ENCODE measurements at places on chromosomes 1 and 21.

GRCh38 chr1:233647073-233647472, 33.2 kb downstream of the KCNK1 start:
- no peak for DNase-seq

- DNase-seq, result no peak
Observed at GRCh38 chr1:197065559-197065958, 1.5 kb downstream of the F13B start.

DNA sequence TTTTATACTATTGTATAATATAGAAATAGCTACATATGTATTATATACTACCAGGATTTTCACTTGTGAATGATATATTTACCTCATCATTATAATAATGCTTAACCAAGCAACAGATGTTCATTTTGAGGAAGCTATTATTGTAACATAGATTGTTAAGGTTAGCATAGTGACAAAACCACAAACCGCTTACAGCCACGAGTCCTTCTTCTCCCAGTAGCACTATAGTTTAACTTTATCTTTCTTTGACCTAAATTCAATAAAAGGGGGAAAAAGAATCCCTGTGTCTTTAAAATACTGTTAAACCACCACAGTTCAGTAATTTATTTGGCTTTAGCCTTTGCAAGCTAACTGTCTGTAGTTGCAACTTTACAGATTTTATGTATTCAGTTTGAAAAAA, 1039.4 kb upstream of the B3GALT2 start:
- no peak for DNase-seq

- no peak for DNase-seq
Observed at GRCh38 chr1:202576816-202577215, 133.4 kb downstream of the SYT2 start.

DNA sequence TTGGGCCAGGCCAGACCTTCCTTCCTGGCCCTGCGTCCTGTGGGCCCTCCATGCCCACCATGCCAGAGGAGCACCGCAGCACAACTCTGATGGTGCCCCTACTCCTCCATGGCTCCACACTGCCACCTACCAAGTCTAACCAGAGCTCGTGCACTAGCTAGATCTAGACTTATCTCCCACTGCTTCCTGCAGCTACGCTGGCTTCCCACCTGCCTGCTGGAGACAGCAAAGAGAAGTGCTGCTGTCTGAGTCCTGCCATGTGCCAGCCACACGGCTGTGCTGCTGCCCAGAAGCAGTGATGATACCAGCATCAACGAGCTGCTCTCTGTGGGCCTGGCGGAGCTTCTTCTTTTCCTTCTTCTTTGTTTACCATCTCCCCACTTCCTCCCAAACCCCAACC, 4.5 kb downstream of the GUCA2B start:
- DNase-seq, result no peak

DNA sequence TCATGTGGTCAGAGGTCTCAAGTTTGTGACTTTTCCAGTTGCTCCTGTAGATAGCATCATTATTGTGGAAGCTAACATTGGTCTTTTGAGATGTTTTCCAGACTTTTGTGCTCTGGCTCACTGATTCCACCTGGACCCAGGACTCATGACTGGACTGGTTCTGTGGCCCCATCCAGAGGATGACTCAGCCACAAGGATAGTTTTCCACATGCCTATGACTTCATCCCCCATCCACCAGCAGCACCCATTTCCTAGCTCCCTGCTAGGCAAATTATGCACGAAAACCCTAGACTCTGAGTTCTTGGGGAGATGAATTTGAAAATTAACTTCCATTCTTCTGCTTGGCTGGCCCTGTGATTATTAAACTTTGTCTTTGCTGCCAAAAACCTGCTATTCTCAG, 949.3 kb downstream of the MRPL39 start:
- DNase-seq, result no peak

DNA sequence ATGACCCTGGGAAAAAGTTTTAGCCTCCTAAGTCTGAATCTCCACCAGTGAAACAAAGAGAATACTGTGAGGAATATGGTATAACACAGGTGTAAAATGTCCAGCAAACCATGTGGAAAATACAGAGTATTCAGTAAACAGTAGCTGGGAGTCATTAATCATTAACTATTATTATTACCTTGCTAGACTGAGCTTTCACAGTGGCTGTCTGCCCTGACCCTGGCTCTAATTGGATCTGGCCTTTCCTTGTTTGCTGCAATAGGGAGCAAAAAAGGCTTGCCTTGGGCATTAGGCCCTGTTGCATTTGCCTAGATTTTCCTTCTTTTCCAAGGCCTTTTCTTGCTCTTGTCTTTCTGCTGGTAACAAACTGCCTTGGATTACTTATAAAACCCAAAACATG, 179.1 kb upstream of the BEND5 start:
- no peak for DNase-seq
